ENCODE measurements at places on chromosomes 5 and 9.

DNA sequence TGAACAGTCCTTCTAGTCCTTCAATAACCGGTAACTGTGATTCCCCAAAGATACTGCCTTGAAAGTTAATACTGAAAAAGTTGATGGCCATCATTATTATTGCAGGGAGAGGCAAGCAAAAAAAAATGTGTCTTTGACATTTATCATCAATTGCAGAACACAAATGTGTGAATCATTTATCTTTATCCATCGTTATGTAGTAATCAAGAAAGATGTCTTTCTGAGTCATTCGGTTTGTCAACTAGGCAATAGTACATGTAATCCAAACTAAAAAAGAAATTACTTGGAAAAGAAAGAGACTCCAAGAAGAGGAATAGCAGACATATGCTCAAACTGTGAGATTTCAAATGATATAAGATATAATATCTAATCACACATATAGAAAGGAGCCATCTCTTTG lies 473.0 kb downstream of the CETN3 start:
- DNase-seq = no peak

- DNase-seq = no peak
These were observed 946.4 kb upstream of the PTPRD start for GRCh38 chr9:11559001-11559776.

- DNase-seq = peak; percentile 7
These were observed 132.1 kb downstream of the AP3B1 start for GRCh38 chr5:78162253-78162862.

GRCh38 chr5:123454259-123454911 lies 31.2 kb upstream of the CEP120 start:
- DNase-seq = no peak

GRCh38 chr5:132103969-132104391 lies 30.4 kb downstream of the CSF2 start:
- DNase-seq = no peak

DNA sequence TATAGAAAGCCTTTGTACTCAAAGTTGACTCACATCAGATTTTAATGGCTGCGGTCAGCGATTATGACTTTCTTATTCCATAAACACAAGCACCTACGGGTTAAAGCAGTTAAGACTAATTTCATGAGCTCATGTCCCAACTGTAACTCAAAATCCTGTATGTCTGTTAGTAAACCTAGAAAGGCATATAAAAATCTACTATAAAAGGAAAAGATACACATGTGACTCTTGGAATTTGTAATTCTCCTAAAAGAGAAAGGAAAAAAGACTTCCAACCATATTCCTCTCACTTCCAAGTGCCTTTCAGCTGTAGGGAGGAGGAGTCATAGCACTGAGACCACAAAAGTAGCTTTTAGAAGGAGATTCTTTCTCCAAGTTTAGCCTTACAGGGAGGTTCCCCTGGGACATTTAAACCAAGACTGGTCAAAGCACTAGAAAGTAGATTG lies 129.1 kb downstream of the EBF1 start:
- DNase-seq = no peak

GRCh38 chr9:121820286-121821005 lies 169.0 kb downstream of the DAB2IP start:
- no peak for DNase-seq

GRCh38 chr9:91001146-91001611 lies 199.6 kb downstream of the SYK start:
- DNase-seq = no peak
